Activated T-cell treated with anti-CD3 and anti-CD28 coated beads, Interleukin-2, amount 50 U/mL, for 48 hours (primary cell): ENCODE measurements at places on chromosomes 3 and 15.
A peak's percentile ranks its signal among the peaks of the same experiment; 100 is the strongest.

DNA sequence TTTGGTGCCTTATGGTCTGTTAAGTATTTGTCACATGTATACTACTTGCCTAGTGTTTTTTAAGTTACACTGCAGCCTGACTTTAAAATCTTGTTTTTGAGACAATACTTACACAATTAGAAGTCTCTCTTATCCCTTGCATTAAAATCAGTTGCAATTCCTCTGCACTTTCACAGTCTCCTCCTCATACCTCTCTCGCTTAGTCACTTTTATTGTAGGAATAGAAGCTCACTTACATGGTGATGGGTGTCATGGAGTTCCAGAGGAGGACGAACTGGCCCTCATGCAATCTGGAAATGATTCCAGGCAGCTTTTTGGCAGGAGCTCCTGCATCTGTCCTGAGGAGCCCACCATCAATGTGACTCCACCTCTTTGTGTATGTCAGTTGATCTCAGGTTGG lies 238.4 kb upstream of the TBC1D5 start:
- DNase-seq: no peak

- no peak for DNase-seq
These were observed 25.5 kb upstream of the TP63 start for GRCh38 chr3:189605717-189606116.

- no peak for DNase-seq
These were observed 158.0 kb downstream of the CLSTN2 start for GRCh38 chr3:140092848-140093536.

DNA sequence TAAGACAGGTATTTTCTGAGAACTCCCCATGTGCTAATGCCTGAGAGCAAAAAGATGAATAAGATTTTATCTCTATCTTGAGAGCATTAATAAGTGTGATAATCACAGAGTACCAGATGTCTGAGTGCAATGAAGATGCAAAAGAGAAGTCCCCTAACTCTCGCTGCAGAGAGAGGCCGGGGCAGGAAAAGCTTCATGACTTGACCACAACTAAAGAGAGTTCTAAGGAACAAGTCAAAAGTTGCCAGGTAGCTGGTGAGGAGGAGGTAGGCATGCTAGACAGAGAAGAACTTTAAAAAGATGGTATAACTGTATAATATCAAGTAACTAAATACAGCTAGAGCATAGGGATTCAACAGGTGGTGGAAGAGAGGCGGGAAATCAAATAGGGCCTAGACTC lies 28.8 kb downstream of the MTMR10 start:
- no peak for DNase-seq

GRCh38 chr3:149080699-149081091 lies 5.6 kb downstream of the HLTF start:
- no peak for DNase-seq

DNA sequence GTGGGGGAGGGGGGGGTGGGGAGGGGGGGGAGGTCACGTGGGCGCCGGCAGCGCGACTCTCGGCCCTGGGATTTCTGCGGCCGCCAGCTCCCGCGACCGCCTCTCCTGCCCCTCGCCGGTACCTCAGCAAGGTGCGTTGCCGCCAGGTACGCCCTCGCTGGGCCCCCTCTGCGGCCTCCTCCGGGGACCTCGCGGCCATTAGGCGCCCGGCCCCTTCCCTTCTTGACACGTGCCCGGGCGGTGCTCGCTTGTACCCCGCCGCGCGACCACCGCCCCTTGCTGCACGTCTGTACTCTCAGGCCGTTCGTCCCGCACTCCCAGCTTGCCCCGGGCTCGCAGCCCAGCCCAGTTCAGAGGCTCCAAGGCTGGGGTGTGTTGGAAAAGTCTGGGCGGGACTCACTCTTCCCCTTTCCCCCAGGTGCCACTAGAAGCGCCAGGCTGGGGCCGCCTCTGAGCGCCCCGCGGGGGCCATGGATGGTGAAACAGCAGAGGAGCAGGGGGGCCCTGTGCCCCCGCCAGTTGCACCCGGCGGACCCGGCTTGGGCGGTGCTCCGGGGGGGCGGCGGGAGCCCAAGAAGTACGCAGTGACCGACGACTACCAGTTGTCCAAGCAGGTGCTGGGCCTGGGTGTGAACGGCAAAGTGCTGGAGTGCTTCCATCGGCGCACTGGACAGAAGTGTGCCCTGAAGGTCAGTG lies at the start of gene MAPKAPK3:
MAPKAPK3 (plus strand) TSS at position 56 of the 696 bp plus-strand sequence; CDS start at position 471, 415 bp downstream.
- DNase-seq: peak; percentile 62

DNA sequence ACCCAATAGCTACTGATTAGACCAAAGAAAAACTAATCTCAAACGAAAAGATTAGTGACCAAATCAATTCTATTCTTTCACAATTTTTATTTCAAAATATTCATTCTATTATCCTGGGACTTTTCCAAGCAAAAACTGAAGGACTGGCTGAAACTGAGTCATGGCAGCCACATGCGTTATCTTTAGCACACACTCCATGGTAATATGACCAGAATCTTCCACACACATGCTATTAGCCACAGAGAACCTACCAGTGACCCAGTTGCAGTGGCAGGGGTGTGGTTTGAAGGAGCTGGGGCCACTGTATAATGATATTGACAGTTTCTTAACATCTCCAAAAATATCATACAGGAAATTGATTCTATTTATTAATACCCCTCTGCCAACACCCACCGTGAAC lies 154.8 kb upstream of the ABI3BP start:
- DNase-seq: no peak

- DNase-seq: no peak
These were observed 140.2 kb downstream of the ITPR1 start for GRCh38 chr3:4633078-4634004.

GRCh38 chr15:74620636-74621545 lies 5.3 kb downstream of the CLK3 start:
- peak; percentile 86 for DNase-seq

- DNase-seq: no peak
These were observed 35.8 kb upstream of the SLC6A11 start for GRCh38 chr3:10780243-10780642.

GRCh38 chr3:50230104-50230793 lies 5.8 kb upstream of the GNAI2 start:
- DNase-seq: no peak

GRCh38 chr3:46865031-46865507 lies 1.8 kb upstream of the MYL3 start:
- no peak for DNase-seq

GRCh38 chr3:136630915-136631314 lies 121.3 kb downstream of the STAG1 start:
- no peak for DNase-seq

DNA sequence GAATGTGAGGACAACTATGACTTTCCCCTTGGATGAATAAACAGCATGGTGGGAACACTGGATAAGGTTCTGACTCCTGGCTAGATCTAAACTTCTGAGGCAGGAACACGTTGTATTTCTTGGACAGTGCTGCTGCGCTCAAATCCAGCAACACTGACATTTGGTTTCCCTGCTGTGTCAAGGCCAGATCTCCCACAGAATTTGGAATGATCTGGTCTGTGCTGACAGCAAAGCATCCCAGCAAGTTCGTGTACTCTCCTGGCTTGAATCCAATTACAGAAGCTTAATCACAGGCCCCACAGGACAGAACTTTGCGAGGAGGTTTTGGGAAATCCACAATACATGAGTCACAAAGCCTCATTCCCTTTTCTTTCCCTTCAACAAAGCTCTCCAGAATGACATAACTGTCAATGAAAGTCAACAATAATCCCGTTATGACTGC lies 92.5 kb downstream of the ADAMTS9 start:
- no peak for DNase-seq

DNA sequence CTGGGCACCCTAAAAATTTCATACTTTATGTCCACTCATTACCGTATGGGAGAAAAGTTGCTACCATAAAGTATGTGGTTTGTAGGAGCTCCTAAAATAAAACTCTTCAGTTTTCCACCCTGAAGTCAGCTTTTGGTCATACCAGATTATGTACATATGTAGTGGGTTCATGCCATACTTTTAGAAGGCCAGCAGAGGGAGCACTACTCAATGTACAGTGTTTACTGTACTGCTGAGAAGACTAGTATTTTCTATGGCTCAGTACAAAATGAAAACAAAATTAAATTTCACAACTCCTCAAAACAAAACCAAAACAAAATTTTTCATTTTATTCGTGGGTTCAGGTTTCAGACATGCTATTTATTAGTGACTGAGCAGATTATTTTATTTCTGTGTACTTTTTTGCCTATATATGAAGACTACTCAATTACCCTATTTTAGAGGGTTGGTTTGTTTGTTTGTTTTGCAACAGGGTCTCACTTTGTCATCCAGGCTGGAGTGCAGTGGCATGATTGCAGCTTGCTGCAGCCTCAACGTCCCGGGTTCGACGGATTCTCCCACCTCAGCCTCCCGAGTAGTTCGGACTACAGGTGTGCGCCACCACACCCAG lies 24.3 kb downstream of the NXPE3 start:
- no peak for DNase-seq

GRCh38 chr3:127865941-127866340 lies 43.6 kb upstream of the MGLL start:
- DNase-seq: peak; percentile 17

GRCh38 chr3:45163481-45163880 lies 17.3 kb upstream of the CDCP1 start:
- no peak for DNase-seq

GRCh38 chr3:113548501-113548900 lies 16.1 kb downstream of the SIDT1 start:
- no peak for DNase-seq

GRCh38 chr3:123758081-123758564 lies 126.0 kb downstream of the MYLK start:
- no peak for DNase-seq

DNA sequence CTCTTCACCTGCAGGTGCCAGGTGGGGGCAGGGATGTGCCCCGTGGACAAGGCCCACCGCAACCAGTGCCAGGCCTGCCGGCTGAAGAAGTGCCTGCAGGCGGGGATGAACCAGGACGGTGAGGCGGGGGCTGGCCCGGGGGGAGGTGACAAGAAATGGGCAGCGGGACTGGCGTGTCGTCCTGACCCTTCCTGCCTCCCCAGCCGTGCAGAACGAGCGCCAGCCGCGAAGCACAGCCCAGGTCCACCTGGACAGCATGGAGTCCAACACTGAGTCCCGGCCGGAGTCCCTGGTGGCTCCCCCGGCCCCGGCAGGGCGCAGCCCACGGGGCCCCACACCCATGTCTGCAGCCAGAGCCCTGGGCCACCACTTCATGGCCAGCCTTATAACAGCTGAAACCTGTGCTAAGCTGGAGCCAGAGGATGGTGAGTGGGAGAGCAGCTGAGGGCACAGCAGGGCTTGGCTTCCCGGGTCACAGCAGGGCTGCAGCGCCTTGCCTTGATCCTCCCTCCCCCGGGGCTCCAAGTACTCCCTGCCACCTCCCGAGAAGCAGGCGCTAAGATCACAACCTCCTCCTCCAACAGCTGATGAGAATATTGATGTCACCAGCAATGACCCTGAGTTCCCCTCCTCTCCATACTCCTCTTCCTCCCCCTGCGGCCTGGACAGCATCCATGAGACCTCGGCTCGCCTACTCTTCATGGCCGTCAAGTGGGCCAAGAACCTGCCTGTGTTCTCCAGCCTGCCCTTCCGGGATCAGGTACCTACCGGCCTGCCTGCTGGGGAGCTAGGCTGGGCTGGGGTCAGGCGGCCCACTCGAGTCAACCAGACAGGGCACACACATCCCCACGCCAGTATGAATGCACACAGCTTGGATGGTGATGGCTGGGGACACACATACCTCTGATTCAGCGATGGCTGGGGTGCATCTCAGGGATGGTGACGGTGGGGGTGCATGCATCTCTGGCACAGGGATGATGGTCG lies 1.7 kb downstream of the NR2E3 start:
- no peak for DNase-seq

- no peak for DNase-seq
These were observed 8.3 kb downstream of the BDH1 start for GRCh38 chr3:197547306-197548011.

DNA sequence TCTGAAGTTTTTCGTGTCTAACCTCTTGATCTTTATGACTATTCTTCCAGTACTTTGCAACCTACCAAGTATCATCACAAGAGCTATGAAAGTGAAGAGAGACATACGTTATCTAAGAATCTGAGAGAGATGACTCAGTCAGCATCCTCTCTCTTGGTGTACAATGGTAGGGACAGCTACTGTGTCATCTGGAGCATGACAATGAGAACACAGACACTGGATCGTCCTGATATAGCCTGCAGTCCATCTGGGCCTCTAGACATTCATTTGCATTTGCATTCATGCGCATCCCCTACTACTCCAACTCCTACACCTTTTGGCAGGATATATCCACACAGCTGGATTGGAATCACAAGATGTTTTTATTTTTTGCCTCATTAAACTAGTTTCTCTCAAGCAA lies 115.2 kb downstream of the PEX5L start:
- no peak for DNase-seq

DNA sequence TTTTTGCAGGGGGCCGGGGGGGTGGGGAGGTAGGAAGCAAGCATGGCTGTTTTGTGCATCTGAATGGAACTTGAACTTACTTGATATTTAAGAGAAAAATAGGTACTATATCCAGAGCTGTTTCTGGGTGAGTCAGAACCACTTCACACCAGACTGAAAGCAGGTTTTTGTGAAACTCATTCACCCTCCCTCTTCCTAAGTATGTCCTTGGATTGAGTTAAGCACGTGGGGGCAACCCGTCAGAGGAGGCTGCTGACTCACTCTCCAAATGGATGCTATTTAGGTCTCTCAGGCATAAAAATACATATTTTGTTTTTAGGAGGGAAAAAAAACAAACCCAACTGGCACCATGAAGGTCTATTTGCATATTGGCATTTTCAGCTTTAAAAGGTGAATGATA lies 270.3 kb downstream of the RYR3 start:
- no peak for DNase-seq

- no peak for DNase-seq
These were observed 44.3 kb downstream of the ATP2B2 start for GRCh38 chr3:10460951-10461545.

DNA sequence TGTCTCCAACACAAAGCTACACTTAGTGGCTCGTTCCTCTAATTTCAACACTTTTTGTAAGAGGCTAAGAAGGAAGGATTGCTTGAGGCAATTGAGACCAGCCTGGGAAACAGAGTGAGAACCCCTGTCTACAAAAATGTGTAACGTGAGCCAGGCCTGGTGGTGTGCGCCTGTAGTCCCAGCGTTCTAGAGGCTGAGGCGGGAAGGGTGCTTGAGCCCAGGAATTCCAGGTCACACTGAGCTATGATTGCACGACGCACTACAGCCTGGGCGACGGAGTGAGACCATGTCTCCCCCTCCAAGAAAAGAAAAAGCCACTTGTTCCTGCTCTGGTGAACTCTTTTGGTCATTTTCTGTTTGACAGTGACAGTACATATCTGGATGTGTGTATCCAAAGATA lies 127.9 kb downstream of the GABRB3 start:
- no peak for DNase-seq

- DNase-seq: peak; percentile 55
These were observed 129.8 kb downstream of the SATB1 start for GRCh38 chr3:18295171-18295920.

DNA sequence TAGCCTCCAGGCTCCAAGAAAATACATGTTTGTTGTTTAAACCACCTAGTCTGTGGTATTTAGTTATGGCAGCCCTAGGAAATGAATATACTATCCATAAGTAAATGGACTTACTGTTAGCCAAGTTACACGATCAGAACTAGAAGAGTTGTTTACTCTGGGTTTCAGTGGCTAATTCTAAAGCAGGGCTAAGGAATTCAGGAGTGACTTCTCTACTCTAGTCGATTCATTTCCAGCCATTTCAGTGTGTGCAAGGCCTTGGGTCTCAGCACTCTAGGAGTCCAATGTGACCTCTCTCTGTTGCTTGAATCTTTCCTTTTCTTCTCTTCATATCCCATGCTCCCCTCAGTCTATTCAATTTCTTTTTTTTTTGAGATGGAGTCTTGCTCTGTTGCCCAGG lies 66.7 kb downstream of the BHLHE40 start:
- DNase-seq: no peak

- DNase-seq: no peak
These were observed 9.6 kb upstream of the TAGLN3 start for GRCh38 chr3:111989061-111989678.

GRCh38 chr15:47997195-47998080 lies 123.4 kb upstream of the SLC24A5 start:
- no peak for DNase-seq
